ENCODE measurements at places on chromosomes 5 and 9.

DNA sequence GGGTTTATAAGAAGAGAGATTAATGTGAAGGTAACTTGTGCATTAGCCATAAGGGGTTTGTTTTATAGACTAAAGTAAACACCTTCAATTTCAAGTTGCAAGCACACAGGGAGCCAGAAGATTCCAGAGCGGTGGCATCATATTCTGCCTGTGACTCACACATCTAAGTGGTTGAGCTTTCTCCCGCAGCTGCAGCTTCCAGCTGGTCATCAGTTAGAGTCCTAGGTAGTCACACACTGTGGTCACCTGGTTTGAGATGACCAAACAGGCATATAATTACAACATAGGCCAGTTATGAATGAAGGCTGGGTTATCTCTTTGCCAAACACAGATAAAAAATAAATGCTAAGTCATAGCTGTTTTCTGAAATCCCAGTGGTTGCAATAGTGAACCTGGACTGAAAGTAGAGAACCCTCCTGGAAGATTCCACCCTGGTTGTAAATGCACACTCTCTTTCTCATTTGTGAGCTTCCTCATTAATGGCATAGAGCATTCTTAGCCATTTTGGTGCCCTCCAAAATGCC is 171.3 kb downstream of the GDNF start:
- no peak for DNase-seq

- no peak for DNase-seq
Measured at GRCh38 chr5:62143268-62144229, 162.5 kb upstream of the KIF2A start.

- DNase-seq = no peak
Measured at GRCh38 chr5:622946-623522, 10.9 kb downstream of the CEP72 start.

- DNase-seq = no peak
Measured at GRCh38 chr5:116025866-116026265, 6.4 kb upstream of the ARL14EPL start.

- no peak for DNase-seq
Measured at GRCh38 chr5:1171340-1171941, 30.0 kb upstream of the SLC6A19 start.

GRCh38 chr5:69092969-69093368 is 845 bp upstream of the SLC30A5 start:
- DNase-seq = no peak

GRCh38 chr5:64161420-64161819 is 4.2 kb upstream of the RNF180 start:
- no peak for DNase-seq

DNA sequence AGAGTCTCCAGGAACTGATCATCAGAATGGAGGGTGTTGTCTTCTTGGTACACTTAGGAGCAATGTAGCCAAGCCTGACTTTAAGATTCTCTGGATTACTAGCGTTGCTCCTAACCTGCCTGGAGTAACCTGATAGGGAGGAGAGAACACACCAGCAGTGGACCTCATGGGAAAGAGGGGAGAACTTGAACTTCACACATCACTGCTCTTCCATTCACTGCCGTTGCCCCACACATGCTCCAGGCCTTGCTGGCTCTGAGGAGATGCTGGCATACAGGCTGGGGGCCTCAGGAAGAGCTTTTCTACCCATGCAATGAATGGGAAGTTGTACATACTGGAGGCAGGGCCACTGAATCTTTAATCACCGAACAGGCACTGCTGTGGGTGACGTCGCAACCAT is 60.3 kb upstream of the ADAMTS16 start:
- DNase-seq = no peak

GRCh38 chr9:114122136-114123027 is 23.3 kb upstream of the KIF12 start:
- no peak for DNase-seq

DNA sequence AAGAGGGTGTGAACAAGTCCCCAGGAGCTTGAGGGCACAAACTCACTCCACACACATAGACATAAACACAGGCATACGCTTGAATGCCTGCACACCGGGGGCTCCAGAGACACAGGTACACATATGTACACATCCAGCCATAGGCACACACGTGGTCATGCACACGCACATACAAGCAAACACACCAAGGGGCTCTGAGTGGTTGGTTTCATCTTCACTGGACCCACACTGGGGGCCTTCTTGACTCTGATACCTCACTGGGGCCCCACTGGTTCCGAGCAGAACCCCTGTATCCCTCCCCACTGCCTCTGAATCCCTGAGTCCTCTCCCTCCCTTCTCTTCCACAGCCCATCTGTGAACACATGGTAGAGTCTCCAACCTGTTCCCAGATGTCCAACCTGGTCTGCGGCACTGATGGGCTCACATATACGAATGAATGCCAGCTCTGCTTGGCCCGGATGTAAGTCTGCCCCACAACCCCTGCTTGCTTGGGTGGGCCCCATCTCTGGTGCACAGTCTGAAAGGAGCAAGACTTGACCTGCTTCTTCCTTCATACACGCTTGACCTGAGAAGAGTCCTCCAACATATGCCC is 6.4 kb downstream of the SPINK4 start:
- no peak for DNase-seq

- DNase-seq = no peak
Measured at GRCh38 chr9:5352637-5353248, 13.1 kb upstream of the RLN1 start.

DNA sequence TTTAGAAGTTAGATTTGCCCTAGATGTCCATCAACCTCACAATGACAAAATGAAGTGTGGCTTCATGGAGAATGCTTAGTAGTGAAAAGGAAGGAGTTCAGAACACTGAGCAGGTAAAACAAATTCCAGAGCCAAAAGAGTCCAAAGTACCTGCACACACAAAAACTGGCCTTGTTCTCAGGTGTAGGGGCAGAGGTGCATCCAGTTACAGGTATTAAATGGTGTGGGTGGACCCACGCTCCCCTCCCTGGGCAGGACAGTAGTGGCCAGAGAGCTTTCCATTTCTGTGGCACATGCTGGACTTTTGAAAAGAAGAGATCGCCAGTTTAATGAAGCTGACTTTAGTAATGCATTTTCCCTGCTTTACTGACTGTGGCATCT is 47.2 kb downstream of the SECISBP2 start:
- no peak for DNase-seq

DNA sequence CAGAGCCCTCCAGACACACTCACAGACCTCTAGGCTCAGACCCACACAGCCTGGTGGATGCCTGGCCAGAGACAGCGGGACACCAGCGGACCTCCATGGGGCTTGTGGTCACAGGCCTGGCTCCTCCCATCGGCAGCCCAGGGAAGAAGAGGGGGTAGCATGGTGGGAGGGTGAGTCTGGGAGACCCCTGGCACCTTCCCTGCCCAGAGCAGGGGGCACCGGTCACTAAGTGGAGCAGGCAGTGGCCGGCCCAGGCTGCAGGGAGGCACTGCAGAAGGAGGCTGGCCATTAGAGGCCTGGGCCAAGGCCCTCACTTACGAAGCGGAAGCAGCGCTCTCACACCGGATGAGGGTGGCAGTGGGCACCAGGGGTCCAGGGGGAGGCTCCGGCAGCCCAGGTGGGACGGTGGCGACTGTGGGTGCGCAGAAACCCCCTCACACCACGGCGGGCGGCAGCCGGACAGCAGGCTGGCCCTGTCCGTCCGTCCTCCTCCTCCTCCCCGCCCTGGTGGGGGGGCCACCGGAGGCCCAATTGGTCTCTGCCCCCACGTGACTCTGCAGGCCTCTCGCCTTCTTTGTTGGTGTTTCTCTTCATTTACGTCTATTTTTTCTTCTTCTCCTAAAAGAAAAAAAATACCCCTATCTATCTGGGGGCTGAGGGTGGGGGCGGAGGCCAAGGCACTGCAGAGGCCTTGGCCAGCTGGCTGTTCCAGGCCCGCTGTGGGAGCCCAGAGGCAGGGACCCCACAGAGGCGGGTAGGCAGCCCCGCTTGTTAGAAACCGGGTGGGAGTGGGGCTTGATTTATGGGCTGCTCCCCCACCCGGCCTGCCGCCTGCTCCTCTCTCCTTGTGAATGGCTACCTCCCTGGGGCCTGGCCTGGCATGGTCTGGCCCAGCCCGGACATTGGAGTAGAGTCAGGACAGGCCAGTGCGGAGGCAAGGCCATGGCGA is at the start of gene NR5A1:
Gene NR5A1 (minus strand): TSS at position 469 of the 949 bp plus-strand sequence. CDS start 4,004 bp downstream, outside the sequence.
- DNase-seq = no peak

DNA sequence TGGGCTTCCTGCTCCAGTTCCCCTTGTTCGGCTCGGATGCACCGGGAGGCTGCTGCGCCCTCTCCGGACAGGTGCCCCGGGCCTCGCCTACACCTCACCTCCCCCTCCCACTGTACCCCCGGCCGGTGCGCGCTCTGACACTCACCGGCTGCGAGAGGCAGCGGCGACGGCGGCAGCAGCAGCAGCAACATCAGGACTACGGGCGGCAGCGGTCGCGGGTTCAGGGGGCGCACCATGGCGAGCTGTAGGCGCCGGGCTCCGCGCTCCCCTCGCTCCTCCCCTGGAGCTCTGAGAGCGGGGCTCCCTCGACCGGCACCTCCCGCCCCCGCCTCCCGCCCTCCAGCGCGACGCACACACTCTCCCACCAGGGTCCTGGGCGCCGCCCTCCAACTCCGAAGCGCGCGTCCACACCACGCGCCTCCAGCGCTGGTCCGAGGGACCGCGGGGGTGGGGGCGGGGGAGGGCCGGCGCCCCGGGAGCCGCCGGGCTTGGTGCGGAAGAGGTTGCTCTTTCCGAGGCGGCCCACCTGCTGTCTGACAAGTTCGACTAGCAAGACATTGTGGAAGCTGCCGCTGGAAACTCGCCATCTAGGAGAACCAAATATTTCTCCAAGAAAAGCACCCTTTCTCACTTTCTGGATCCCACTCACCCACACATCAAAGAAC is at the start of gene GFRA3:
Gene GFRA3 (minus strand): TSS at position 433 of the 665 bp plus-strand sequence. CDS start 197 bp downstream, at position 236.
- DNase-seq = peak; percentile 23

GRCh38 chr5:82422751-82423181 is 144.6 kb upstream of the RPS23 start:
- no peak for DNase-seq

GRCh38 chr5:179238628-179238970 is 106.7 kb downstream of the ADAMTS2 start:
- DNase-seq = no peak

DNA sequence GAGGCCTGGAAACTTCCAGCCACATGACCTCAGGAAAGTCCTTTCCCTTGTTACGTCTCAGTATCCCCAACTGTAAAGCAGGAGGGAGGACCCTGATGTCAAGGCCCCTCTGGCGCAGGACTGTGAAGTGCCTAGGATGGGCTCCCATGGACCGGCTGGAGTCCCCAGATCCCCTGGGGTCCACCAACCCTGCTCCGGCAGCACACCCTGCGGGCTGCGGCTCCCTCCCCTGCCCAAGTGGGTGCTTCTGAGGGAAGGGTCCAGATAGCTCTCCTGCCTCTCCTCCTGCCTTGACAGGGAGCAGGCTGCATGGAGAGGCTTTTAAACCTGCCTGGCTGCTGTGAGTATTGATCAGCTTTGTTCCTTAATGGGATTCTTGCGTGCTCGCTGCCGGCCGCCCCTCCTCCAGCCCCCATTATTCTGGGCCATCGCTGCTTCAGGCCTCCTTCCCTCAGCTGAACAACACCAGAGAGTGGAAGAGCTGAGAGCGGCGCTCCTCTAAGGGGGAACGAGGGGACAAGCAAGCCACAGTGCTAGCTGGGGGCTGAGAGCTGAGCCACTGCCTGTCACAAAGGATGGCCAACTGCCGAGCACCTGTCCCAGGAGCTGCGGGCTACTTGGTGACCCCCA is 25.6 kb upstream of the NTNG2 start:
- no peak for DNase-seq

DNA sequence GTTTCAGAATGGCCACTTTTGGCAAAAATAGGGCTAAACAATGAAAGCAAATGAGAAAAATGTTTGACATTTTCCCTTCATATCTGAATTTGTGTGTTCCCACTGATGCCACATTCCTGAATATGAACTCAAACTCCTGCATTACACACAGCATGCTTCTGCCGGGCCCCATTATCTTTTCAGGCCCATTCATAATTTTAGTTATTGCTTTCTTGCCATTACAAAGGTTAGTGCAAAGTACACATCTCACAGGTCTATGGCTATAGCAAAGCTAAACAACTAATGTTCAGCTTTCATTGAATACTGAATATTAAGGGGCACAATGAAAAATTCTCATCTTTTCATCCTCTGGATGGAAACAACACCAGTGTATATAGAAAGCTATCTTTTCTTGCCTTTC is 568.9 kb upstream of the ZNF608 start:
- no peak for DNase-seq

- DNase-seq = no peak
Measured at GRCh38 chr5:152367554-152367953, 37.5 kb downstream of the NMUR2 start.

DNA sequence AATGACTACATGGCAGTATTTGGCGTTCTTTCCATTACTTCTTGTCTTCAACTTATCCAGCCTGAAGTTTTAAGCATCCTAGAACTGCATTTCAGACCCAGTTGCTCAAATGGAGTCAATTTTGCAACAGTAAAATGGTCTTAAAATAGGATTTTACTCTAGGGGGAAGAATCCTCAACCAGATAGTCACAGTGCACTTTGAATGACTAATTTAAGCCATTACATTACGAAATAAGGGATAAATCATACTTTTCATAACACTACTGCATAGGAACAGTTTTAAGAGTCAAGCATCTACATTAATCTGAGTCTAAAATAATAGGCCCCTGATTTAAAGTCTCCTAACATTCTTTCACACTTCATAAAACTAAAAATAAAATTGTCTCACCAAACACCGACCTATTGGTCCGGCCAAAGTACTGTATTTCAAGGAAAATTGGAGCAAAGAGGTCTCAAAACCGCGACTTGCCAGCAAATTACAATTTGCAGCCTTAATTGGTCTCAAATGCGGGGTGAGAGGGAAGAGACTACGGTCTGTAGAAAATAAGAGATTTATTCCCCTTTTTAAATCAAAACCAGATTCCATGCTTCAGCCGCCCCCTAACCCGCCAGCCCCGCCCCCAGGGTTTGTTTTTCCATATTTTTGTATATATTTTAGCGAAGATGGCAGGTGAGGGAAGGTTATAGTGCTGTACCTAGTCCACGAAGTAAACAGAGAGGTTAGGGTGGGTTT is 1.2 kb upstream of the SMARCA2 start:
- no peak for DNase-seq

DNA sequence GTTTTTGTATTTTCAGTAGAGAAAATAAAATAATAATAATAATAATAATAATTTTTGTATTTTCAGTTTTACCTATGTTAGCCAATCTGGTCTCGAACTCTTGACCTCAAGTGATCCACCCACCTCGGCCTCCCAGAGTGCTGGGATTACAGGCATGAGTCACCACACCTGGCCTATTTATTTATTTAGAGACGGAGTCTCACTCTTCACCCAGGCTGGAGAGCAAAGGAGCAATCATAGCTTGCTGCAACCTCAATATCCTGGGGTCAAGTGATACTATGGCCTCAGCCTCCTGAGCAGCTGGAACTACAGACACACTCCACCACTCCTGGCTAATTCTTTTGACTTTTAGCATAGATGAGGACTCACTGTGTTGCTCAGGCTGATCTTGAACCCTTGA is 167.5 kb downstream of the TLE1 start:
- DNase-seq = no peak

GRCh38 chr5:18420711-18421110 is 786.5 kb downstream of the TAF11L14 start:
- DNase-seq = no peak

GRCh38 chr5:111392181-111392580 is 120.2 kb downstream of the STARD4 start:
- DNase-seq = no peak
